ENCODE measurements at places on chromosomes 4 and X.

GRCh38 chr4:158443731-158444130 is 78.0 kb upstream of the RXFP1 start:
- DNase-seq: no peak

DNA sequence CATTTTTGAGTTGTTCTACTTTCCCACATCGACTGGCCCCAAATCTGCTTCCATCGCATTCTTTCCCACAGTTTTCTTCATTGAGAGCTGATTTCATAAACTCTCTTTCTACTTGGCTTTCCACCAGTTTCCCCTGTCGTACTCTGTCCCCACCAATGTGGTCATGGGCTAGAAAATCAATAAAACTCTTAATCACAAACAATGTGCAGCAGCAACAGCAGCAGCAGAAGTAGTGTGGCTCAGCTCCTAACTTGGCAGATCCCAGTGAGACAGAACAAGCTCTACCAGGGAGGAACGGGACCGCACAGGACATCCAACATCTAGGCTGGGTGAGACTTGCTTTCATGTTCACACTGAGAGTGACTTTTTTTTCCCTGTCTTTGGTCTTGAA is 3.1 kb upstream of the SETD7 start:
- no peak for DNase-seq

DNA sequence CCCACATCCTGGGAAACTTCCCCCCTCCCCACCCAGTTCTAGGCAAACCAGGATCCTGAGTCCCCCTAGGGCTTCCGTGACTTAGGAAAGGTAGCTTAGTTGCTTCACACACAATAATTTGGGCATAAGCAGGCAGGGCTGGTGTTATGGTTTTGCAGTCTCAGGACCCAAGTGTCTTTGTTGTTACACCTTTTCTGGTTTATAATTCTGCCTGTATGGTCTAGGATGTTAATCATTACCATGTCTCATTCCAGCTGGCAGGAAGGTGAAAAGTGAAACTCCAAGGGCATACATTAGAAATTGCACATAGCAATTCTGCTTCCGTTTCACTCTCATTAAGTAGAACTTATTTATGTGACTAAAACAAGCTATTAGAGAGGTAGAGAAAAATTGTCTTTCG is 16.8 kb downstream of the UGT8 start:
- DNase-seq: no peak

GRCh38 chrX:125627676-125628075 is 308.0 kb downstream of the TEX13C start:
- no peak for DNase-seq

GRCh38 chr4:2290974-2291704 is 29.2 kb upstream of the MXD4 start:
- DNase-seq: no peak

DNA sequence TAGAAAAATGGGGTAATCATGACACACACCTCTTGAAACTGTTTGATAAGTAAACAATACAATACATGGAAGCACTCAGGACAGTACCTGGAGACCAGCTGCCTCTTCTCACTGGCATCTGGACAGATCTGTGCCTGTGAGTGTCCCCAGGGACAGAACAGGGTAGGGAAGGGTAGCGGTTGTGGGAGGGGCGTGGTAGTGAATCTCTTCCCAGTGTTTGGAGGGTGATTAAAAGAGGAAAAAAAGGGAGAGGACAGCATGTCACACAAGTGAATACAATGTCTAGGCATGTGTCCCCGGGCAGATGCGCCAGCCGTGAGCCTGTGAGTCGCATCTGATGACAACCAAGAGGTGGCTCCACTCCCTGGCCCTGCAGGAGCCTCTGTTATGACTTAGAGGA is 138.8 kb upstream of the MSX1 start:
- no peak for DNase-seq

DNA sequence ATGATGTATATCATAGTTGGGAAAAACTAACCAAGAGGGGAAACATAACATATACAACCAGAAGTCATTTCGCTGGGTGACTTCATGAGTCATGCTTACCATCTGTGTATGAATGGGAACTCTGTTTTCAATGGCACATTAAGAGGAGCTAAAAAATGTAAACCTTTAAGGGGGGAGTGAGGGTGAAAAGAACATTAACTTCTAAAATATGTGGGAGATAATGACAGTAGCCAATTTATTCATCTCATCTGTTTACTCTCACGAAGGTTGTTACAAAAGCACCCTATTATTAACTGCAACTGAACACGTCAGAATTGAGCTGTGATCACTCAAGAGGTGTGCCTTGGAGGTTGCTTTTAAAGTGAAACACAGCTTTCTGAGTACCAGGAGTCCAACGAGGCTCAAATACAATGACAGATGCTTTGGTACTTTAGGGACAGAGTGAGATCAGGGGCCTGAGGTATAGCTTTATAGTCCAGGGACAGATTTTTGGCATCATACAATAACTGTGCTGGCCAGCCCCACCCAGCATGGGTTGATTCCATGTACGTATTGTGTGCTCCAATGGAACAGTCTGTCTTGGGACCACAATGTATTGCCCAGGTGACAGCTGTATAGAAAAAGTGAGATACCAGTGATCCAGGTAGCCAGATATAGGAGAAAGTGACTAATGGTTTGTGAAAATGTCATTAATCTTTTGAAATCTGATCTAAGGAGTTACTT is 107.3 kb downstream of the AMMECR1 start:
- DNase-seq: no peak

DNA sequence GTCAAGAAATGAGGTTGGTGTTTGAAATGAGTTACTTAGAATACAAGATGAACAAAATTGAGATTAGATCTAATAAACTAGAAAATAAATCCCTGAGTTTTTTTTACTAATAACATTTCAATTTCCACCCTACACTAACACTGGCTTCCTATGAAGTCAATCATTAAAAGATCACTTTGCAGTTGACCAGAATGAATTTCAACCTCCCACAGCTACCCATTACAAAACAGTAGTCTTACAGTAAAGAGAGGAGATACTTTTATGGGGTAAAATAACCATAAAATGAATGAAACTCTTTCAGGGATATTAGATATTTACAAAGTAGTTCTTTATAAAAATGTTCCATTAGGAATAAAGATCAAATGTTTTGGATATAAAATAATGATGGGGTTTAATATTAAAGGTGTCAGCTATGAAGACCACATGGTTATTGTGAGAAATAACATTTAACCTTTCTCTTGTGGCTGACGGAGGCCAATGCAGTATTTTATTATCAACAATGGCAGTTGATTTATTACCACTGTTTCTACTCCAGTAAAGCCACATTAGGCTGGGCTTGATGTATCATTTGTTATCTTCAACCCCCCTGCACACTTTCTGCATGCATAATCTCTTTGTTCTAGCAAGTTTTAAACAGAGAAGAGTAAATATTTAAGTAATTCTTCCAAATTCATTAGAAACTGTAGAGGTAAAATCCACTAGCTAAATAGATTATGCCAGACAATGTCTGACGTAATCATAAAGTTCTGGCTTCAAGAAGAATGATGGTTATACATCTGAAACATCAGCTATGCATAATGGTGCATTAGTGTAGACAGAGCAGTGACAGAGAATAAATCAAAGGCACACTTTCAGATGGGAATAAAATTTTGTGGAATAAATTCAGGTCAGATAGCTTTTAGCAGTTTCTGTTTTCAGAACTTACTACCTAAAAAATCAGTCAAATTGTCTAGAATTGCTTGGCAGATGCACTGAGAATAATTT is 516.6 kb downstream of the PCDH18 start:
- DNase-seq: no peak

- DNase-seq: peak; percentile 75
Measured at GRCh38 chr4:102500696-102501446, at the start of gene NFKB1. Gene NFKB1 (plus strand): TSS chr4:102501359. CDS start chr4:102525519, 24,160 bp downstream.

DNA sequence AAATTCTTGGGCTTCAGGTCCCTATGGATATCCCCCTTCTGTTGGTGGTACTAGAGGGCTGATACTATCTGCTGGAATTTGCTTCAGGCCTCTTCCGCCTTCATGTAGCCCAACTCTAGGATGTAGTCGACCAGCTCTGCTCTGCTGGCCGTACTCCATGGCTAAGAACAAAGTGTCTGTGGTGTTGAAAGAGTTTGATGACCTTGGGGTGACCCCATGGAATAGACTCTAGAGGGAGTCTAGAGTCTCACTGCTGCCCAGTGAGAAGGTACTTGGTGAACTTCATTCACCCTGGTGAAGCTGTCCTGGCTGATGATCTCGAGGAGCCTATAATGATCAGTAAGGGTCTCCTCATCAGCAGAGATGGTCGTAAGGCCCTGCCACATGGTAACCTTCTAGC is 11.7 kb downstream of the SOWAHB start:
- DNase-seq: no peak

GRCh38 chr4:53205970-53206369 is 159.9 kb downstream of the SCFD2 start:
- no peak for DNase-seq

DNA sequence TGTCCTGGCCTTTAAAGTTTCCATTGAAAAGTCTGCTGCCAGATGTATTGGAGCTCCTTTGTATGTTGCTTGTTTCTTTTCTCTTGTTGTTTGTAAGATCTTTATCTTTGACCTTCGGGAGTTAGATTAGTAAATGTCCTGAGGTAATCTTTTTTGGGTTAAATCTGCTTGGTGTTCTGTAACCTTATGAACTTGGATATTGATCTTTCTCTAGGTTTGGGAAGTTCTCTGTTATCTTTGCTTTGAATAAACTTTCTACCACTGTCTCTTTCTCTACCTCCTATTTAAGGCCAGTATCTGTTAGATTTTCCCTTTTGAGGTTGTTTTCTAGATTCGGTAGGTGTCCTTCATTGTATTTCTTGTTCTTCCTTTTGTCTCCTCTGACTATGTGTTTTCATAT is 447.8 kb downstream of the FAM133A start:
- no peak for DNase-seq

DNA sequence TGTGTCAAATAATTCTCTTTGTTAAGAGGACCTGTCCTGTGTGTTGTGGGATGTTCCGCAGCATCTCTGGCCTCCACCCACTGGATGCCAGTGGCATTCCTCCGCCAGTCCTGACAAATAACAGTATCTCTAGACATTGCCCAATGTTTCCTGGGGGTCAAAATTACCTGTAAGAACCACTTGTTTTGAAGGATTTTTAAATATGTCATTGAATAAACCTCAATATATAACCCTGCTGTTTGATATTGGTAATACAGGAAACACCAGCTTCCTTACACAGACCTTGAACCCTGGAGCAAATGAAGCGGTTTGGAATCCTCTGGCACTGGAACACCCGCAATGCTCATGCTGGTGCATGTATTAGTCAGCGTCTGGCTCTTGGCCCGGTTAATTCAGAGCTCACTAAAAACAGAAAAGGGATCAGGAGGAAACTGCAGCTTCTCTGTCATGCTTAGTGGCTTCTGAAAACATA is 101.3 kb downstream of the TBL1X start:
- DNase-seq: peak; percentile 39

DNA sequence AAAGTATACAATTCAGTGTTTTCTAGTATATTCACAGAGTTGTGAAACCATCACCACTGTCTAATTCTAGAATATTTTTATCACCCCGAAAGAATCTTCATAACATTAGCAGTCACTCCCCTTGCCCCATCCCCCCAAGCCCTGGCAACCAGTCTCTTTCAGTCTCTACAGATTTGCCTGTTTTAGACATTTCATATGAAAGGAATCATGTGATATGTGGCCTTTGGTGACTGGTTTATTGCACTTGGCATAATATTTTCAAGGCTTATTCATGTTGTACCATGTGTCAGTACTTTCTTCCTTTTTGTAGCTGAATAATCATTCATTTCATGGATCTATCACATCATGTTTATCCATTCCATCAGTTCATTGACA is 371.7 kb downstream of the AFF2 start:
- no peak for DNase-seq

Data from midbrain (tissue), 1 donor.